ENCODE measurements at places on chromosomes 12 and 14.

DNA sequence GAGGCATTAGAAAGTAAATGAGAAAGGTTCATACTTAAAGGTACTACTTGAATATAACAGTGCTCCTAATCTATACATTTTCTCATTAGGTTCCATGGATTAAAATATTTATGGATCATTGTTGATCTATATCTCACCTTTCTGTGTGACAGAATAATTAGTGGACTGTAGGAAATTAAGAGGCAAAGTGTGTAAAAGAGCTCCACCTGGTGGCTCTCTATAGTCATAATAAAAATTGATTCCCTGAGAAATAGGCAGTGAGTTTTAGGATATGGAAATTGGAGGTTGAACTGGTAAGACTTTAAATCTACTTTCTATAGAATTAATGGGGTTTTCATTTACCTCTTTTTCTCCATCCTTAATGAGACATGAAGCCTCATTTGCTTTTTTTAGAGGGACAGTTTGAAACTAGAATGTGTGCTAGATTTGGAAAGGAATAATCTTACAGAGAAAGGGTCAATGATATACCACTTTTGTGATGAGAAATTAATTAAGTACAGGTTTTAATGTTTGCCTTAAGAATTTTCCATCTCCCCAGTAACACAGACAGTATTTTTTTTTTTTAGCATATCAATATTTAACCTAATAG, 11.8 kb upstream of the DERA start:
- no peak for DNase-seq

DNA sequence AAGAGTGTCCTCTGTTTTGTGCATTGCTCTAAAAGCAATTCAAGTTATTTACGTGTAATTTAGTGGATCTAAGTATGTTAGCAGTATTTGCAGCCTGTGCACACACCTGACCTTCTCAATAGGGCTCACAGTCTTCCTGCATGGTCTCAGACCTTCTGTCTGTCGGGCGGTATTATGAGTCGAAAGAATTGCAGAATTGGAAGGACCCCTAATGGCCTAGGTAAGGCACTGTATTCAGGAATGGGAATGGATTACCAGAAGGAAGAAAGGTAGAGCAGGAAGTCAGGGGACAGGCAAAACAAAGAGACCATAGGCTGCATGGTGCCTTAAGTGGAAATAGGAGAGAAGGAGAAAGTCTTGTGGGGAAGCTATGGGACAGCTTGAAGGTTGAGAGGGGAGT, 341.6 kb downstream of the VRK1 start:
- DNase-seq, result no peak

DNA sequence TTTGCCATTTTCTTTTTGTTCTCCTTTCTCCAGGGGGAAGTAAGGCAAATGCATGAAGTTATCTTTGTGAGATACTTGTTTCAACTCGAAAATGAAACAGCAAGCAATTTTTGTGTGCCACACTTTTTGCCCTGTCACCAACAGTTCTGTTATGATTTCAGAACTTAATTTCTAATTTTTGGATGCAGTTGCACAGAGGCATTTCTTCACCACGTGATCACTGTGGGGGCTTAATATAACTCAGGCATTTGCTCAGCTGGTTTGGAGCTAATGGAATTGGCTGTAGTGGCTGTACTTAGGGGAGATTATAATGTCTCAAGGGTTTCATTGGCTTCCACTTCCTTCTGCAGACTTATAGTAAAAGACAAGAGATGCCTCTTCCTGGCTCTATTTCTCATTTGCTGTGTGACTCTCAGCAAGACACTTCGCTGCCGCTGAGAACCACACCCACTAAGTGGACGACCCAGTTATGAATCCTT, 452.4 kb downstream of the RAD51B start:
- DNase-seq, result no peak

GRCh38 chr14:80037349-80037748, 174.0 kb downstream of the DIO2 start:
- no peak for DNase-seq

- DNase-seq, result no peak
Measured at GRCh38 chr14:35384455-35385041, 20.0 kb downstream of the NFKBIA start.

DNA sequence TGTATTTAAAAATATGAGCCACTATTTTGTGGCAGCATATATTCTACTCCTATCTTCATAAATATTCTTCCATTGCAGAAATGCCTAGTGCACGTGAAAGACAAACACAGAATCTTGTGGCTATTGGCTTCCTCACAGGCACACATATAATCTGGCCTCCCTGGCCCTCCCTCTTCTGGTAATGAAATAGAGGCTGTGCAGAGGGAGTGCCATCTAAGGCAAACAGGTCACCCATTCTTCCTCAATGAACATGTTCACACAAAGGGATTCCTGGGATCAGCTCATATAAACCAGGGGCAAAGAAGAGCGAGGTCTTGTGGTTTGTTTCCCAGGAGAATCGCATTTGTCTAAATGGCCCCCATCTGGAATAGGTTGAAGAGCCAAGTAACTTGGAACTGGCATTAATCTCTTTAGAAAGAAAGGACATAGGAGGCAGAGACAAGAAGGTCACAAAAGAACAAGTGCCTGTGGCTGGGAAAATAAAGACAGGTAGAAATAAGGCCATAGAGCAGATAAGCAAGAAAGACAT, 171.6 kb upstream of the PTPRQ start:
- no peak for DNase-seq

DNA sequence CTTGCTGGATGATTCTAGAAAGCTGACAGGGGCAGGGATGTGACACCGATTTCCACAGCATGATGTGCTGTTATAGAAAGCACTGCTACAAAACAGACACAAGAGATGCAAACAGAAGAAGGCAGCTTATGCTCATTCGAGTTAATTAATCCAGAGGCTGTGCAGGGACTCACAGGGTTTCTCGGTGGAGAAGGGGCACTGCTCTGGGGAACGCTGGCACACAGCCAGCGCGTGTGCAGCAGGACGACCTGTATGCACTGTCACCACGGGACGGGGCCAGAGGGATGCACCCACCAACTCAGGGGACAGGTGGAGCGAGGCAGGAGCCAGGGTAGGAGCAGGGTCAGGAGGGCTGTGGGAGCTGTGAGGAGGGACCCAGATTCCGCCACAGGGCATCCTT, 143.5 kb downstream of the RIMBP2 start:
- no peak for DNase-seq

- no peak for DNase-seq
Measured at GRCh38 chr14:75543253-75543652, 21.0 kb downstream of the BATF start.

GRCh38 chr14:36647824-36648753, 13.6 kb upstream of the PAX9 start:
- no peak for DNase-seq

GRCh38 chr12:61863811-61864210, 396.4 kb upstream of the USP15 start:
- no peak for DNase-seq

DNA sequence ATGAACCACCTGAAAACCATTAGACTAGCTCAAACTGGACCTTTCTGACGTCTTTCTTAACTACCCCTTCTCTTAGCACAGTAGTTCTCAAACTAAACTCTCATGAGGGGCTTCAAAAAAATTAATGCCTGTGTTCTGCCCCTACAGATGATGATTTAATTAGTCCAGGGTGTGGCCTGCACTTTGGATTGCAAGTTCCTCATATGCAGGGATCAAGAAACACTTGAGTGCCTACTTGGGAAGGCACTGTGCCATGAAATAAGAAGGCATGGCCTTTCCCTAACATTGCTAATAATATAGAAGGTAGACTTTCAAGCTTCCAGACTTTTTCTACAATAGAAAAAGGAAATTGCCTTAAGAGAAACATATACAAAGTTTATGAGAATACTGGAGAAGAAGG, 22.8 kb upstream of the KLHDC2 start:
- no peak for DNase-seq

- peak; percentile 73 for DNase-seq
Measured at GRCh38 chr14:105477660-105478397, 3.2 kb downstream of the CRIP2 start.

DNA sequence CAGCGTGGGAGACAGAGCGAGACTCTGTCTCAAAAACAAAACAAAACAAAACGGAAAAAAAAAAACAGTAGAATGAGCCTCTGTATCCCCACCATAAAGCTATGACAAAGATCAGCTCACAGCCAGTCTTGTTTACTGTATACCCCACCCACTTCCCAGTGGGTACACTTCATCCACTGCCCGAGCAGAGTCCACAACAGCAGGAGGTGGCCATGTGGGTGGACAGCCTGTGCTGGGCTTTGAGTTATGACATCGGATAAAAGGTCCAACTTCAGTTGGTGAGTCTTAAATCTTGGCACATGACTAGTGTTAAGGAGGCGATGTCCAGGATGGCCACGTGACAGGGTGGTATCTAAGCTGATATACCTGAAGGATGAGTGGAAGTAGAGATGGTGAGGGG, 34.8 kb upstream of the MAPKAPK5 start:
- DNase-seq, result no peak

GRCh38 chr12:105897311-105897725, 241.4 kb downstream of the NUAK1 start:
- no peak for DNase-seq

DNA sequence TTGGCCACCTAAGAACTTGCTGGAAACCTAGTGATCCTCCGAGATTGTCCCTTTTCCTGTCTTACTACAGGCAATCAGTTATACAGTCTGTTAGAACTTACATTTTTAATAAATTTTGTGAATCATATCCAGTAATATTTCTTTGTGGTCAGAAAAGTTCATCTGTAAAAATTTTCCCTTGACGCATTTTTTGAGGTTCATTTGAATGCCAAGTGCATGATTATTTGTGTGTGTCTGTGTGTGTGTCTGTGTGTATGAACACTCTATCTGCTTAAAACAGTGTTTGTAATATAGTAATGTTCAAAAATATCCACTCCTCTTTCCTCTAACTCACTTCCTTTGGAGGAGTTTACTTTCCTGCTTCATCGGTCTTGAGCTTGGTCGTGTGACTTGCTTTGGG, 468.7 kb upstream of the FLRT2 start:
- no peak for DNase-seq

GRCh38 chr14:75334549-75335051, 56.0 kb downstream of the FOS start:
- no peak for DNase-seq

DNA sequence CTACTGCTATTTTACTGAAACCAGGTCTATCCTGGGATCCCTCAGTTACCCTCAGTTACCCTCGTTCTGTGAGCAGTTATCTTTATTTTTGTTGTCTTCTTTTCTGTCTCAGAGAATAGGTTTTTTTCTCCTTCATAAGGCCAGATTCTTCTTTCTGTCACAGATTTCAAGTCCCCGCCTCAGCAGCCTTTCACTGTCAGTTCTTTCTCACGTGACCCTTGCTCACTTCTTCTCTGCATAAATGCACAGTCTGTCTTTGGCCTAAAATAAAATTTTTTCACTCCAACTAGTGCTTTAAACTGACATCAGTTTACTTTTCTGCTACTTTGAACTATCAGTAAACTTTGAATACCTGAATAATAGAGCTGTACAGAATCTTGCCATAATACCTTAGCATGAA, 299.7 kb downstream of the ERC1 start:
- no peak for DNase-seq

DNA sequence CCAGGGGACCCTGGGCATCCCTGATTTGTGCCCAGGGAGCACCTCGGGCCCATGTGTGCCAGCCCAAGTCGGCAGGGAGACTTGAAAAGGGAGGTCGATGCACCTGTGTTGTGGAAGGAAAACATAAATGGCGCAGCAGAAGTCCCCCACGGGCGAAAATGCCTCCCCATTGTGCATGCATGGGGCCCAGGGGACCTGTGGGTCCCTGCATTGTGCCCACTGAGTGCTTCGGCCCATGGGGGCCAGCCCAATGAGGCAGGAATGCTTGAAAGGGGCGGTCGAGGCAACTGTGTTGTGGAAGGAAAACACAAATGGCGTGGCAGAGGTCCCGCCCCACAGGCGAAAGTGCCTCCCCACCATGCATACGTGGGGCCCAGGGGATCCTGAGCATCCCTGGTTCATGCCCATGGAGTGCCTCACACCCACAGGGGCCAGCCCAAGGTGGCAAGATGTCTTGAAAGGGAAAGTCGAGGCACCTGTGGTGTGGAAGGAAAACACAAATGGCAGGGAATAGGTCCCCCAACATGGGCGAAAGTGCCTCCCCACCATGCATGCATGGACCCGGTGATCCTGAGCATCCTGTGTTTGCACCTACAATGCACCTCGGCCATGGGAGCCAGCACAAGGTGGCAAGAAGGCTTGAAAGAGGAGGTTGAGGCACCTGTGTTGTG, 368.0 kb downstream of the ALG10 start:
- no peak for DNase-seq

DNA sequence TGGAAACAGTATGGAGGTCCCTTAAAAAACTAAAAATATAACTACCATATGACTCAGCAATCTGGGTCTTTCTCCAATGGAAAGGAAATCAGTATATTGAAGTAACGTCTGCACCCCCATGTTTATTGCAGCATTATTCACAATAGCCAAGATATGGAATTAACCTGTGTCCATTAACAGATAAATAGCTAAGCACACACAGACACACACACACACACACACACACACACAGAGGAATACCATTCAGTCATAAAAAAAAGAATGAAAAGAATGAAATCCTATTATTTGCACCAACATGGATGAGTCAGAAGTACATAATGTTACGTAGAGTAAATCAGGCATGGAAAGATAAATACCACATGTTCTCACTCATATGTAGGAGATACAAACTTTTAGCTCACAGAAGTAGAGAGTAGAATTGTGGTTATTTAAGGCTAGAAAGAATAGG, 4.7 kb downstream of the KLRK1 start:
- no peak for DNase-seq

DNA sequence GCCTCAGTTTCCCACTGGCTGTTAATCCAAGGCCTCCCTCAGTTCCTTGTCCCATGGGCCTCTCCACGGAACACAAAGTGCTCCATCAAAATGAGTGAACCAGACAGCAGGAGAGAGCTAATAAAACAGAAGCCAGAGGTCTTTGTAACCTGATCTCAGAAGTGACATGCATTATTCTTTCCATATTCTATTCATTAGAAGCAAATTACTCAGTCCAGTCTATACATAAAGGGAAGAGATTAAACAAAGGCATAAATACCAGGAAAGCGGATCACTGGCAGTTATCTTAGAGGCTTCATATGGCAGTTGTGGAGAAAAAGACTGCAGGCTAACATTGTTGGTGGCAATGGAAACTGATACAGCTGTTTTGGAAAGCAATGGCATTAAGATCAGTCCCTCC, 170.6 kb upstream of the GARIN6 start:
- DNase-seq, result no peak

Measured in activated CD4-positive, alpha-beta T cell treated with anti-CD3 and anti-CD28 coated beads for 4 hours (primary cell).